GOT3 (cell line): ENCODE measurements at places on chromosomes 5 and 9.

- no peak for DNase-seq
Observed at GRCh38 chr9:85522459-85523092, 219.2 kb downstream of the AGTPBP1 start.

DNA sequence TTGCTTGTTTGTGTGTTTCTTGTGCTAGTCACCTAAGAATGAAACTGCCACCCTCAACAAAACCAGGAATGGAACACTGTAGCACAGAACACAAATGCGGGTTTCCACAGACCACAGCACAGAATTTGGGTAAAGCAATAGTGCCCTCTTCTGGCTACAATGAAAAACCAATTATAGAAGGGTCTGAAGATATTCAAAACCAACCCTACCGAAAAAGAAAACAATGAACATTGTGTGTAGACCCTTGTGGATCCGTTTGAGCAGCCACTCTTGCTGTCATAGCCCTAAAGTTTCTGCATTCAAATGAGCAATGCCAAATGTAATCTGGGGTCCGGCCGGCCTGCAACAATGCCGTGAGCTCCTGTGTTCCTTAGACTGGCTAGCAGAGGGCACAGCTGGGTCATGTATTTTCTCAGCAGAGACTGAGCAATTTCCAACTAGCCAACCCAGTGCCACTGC is 8.3 kb upstream of the ENC1 start:
- no peak for DNase-seq

- DNase-seq: no peak
Observed at GRCh38 chr5:89187883-89188465, 305.0 kb upstream of the MEF2C start.

- no peak for DNase-seq
Observed at GRCh38 chr5:151718153-151718552, 31.4 kb upstream of the SPARC start.

GRCh38 chr9:89608641-89609335 is 4.0 kb downstream of the GADD45G start:
- no peak for DNase-seq
